Activated naive CD4-positive, alpha-beta T cell (primary cell): ENCODE measurements at places on chromosomes 3 and 15.

DNA sequence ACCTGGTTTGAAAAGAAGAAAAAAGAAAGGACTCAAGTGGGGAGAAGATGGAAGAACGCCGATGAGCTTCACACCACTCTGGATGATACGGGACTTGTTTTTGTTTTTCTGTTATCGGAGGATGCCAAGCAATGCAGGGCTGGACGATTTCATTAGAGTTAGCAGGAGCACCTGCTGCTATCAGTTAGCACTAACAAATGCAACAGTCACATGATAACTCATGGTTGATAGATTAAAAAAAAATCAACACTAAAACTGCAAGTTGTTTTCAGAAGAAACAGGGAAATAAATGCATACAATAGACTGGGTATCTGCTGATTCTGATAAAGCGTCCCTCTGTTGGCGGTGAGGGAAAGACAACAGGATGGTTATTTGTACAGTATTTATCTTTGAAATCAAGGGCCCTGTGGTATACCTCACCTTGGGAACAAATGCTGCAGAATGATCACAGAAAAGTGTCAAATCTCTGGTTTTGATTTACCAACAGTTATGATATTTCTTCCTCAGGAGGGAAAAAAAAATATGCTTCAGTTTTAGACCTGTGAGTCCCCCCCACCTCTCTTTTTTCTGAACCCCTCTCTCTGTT, 575.1 kb downstream of the FOXP1 start:
- DNase-seq, result no peak

DNA sequence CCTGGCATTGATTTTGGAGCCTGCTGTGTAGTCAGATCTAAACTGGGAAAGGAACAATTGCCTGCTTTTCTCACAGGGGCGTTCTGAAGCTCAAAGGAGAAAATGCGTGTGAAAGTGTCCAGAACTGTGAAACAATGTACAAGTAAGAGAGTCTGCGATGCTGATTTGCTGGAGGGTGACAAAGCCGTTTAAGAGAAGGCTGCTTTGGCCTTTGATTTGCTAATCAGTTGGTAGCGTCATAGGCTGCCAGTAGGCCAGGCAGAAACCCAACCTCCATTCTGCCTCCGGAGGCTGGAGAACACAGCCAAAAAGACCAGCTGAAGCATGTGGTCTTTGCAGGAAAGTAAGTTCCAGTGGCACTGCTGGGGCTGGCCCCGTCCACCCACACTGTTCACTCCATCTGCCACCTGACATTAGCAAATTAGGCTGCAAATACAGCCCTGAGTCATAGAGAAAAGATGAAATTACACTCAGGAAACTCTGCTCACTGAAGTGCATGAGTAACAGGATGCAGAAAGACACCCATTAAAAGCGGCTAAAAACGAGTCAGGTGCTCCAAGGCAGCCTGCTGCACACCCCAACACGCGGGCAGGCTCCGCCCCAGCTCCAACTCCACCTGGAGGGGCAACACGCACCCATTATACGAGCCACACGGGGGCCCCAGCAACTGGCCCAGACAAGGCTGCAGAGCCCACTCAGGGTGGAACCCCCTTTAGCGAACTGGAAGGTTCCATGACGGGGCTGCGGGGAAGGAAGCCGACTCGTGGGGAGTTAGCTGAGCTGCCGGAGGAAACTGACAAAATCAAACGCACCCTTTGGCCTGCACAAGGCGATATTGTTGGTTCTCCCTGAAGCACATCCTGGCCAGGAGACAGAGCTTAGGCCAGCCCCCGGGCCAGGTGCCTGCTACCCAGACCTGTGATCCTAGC, 31.6 kb downstream of the ZDHHC19 start:
- peak; percentile 68 for DNase-seq

DNA sequence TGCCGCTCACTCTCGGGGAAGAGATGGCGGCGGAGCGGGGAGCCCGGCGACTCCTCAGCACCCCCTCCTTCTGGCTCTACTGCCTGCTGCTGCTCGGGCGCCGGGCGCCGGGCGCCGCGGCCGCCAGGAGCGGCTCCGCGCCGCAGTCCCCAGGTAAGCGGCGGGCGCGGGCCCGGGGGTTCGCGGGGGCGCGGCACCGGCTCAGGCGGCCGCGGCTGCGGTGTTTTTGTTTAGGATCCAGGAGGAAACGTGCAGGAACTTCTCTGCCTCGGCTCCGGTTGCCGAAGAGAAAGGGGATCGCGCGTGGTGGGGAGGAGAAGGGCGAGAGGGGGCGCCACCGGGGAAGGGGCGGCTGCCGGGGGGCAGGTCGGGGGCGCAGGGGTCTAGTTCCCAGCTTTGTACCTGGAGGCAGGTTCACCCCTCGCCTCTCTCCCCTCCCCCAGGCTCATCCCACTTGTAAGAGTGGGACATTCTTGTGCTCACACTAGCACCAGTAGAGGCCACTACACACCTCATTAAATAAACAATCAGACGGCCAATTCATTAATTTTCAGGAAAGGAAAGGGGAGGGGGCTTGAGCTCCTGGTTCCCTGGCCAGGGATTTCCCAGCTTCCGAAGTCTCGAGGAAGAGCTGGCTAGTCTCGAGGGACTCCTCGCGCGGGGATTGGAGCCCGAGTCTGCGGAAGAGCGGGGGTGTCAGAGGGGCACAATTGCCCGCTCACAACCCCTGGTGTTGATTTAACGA, 562 bp downstream of the NEO1 start:
- DNase-seq, result no peak

- no peak for DNase-seq
Observed at GRCh38 chr3:21954709-21955108, 203.7 kb upstream of the ZNF385D start.

GRCh38 chr15:28904003-28904402, 18.2 kb downstream of the APBA2 start:
- DNase-seq, result no peak

- peak; percentile 91 for DNase-seq
Observed at GRCh38 chr15:90994417-90995311, at the start of gene PRC1. TSS of gene PRC1 (minus strand) at chr15:90994535. CDS start at chr15:90994417, 118 bp downstream.

- DNase-seq, result no peak
Observed at GRCh38 chr15:31025996-31026395, 34.6 kb upstream of the MTMR10 start.

- DNase-seq, result no peak
Observed at GRCh38 chr15:35047528-35047927, 37.6 kb downstream of the NANOGP8 start.

DNA sequence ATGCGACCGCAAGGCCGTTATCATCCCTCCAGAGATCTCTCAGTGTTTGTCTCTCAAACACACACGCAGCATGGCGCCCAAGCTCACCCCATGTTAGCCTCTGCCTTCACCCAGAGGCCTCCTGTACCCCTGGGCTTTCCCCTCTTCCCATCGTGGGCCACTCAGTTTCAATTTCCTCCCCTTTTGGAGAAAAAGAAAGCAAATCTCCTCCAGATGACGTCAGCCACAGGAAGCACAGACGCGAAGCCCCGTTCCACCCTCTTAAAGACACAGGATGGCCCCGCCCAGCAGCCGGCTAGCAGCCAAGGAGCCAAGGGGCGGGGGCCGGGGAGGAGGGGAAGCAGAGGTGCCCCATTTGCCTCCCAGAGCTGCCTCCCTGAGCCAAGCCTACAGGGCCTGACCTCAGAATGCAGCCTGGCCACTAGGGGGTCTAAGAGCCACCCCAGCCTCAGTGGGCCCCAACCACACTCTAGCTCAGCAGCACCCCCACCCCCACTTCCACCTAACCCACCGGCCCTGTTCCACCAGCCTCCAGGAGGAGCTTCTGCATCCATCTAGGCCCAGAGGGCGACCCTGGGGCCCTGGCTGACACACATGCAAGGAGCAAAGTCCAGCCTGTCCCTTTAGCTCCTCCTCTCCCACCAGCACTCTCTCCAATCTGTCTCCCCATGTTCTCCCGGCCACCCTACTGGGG, 26.5 kb downstream of the ATRIP start:
- peak; percentile 94 for DNase-seq

DNA sequence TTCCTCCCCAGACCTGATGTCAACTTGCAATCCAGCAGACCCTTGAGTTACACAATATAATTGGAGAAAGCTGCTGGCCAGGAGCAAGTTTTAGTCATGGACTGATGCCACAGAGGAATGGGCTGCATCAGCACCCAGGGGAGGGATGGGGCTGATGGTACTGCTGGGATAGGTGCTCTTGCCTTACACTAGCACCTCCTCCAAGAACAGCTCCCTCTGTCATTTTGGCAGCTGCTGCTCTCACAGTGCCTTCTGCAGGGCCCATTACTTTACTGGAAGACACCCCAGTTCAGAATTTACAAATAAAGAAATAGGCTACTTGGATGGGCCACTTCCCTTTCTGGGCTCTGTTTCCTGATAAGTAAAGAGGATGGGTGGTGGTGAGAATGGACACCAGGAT, 85.3 kb upstream of the RORA start:
- DNase-seq, result no peak

DNA sequence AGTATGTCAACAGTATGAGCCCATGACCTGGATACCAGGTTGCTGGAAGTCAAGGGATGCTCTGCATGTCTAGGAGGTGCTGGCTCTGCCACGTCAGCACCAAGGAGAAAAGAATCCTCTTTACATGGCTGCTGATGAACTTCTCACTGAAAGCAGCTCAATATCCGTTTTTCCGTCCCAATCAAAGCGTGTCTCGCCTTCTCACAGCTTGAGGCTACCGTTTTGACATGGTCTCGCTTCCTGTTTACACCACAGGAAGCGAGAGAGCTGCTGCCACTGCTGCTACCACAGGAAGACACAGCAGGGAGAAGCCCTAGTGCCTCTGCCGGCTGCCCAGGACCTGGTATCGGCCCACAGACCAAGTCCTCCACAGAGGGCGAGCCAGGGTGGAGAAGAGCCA, 27.3 kb downstream of the STARD5 start:
- DNase-seq, result no peak

- DNase-seq, result no peak
Observed at GRCh38 chr15:50134524-50135024, 15.5 kb upstream of the ATP8B4 start.

DNA sequence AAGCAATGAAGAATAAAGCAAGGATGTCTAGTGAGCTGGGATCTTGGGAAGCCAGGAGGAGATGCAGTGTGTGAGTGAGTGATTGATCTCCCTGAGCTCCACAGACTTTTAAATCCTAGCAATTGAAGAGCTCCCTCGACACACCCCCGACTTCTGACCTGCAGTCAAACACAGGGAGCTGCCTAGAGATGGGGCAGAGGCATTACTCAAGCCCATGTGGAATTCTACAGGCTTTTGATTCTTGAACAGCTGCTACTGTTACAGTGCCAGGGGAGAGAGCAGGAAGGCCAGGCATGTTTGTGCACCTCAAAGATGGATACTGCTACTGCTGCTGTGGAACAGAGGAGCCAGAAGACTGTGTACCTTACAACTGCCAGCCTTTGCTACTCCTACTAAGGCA, 1403.1 kb upstream of the ALCAM start:
- no peak for DNase-seq

- DNase-seq, result no peak
Observed at GRCh38 chr3:190502946-190503345, 10.9 kb upstream of the IL1RAP start.

DNA sequence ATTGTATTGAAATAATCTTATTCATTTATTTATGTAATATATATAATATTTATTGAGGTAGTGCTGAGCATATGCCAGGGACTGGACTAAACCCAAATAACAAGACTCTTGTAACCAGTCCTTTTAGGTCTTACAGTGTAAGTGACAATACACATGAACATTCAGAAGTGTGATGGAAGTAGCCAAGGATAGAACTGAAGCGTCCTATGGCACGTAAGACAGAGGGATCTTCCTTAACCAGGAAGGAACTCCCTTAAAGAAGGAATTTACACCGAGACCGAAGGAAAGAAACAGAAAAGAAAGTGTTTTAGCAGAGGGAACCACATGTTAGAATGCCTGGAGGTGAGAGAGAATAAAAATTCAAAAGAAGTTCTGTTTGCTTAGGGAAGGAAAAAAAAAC, 23.6 kb upstream of the CLDN1 start:
- DNase-seq, result no peak

- no peak for DNase-seq
Observed at GRCh38 chr15:93420050-93420452, 331.0 kb upstream of the RGMA start.

GRCh38 chr15:64901914-64902313, 9.8 kb upstream of the ANKDD1A start:
- DNase-seq, result no peak

DNA sequence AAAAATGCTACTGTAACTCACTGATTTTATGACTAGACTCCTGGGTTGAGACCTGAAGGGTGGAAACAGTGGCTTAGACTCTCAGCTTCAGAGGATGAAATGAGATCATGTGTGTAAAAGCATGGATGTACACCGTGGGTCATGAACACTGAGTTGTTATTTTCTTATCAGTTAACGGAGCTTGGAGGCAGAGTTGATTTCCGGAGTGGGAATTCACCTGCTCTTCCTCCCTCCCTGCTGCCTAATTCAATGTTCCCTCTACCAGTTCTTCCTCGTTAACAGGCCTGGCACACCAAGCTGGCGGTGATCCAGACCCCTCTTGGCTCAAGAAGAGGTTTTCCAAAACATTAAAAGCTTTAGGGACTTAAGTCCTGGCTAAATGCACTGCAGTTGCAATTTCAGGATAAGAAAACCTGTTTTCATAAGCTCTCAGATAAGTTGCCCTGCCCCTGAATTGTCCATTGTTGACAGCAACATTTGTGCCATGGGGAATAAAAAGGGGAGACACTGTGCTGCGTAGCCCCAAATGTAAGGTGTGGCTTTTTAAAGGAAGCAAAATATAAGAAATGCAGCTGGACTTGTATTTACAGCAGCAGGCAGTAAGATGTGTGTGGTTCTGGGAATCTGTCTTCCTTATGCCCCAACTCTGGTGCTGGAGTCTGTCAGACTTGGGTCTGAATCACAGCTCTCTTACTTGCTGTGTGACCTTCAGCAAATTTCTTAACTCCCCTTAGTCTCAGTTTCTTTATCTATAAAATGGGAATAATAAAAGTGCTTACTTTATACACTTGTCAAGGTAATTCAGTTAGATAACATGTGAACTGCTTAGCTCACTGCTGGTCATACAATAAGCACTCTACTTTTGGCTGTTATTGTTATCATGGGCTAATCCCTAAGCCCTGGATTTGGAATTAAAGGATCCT, 9.9 kb downstream of the PDIA5 start:
- no peak for DNase-seq

DNA sequence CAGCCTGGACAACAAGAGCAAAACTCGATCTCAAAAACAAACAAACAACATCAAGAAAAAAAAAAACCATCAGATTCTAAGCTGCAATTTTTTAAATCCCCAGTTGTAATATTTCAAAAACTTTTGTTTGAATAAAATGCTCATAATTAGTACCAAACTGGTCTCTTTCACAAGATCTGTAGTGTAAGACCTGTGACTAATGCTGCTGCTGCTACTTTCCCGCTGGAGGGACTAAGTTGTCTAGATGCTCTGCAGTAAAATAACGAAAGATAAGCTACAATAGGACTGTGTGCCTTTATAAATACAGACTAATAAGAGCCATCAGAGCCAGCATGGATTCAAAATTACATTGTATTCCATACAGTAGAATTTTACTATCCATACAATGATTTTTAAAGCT, 45.4 kb downstream of the TM4SF4 start:
- DNase-seq, result no peak

DNA sequence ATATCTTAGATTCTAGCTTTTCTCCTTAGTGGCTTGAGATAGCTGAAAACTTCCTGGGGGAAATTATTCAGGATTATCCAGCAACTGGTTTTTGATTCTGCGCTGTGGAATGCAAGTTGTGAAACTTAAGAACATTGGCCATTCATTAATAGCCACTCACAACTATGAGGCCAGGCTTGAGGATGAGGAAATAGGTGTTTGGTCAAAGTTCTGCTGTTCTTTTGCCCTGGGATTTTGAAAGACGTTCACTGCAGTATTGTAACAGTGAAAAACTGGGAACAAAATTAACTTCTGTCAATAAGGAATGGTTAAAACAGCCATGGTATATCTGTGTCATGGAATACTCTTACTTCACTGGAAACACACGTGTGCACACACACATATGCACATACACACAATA, 44.1 kb downstream of the CTXND1 start:
- DNase-seq, result no peak

- DNase-seq, result no peak
Observed at GRCh38 chr3:152155246-152156020, 113.3 kb upstream of the MBNL1 start.
